ENCODE measurements at places on chromosomes 5 and 9.

- no peak for DNase-seq
These were observed 306.2 kb upstream of the ELAVL2 start for GRCh38 chr9:24132244-24132643.

- DNase-seq = no peak
These were observed 27.6 kb downstream of the MRPS27 start for GRCh38 chr5:72292411-72292810.

DNA sequence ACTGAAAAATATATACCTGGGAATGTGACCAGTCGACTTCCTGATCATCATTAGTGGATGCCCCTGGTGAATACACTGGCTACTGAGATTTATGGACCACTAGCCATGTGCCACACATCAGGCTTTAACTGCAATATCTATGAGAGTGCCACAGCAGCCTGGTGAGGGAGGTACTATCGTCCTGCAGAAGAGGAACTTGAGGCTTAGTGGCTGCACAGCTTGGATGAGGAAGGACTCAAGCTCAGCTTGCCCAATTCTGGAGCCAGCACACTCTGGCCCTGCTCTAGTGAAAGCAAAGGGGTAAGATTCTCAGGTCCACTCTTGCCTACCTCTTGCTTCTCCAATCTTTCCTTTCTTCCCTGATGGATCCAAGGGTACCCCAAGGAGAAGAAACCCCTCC is 129.3 kb downstream of the ENTREP1 start:
- DNase-seq = no peak

- no peak for DNase-seq
These were observed 128.3 kb upstream of the HAPLN1 start for GRCh38 chr5:83848941-83849340.

DNA sequence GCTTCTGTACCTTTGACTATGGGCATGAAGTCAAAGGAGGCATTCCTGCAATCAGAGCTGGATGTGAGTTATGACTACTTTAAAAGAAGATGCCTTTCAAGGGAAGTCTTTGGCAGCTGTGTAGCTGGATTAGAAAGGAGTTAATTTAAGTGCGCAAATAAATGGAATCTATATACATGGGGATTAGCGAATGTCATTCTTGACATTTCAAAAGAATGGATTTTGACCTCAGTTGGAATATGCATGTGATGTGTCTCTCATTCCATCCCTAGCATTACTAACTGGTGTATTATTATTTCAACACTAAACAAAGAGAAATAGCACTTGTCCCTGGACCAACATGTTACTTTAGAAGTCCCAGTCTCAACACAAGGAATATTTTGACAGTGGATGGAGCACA is 359.6 kb upstream of the SLC24A2 start:
- DNase-seq = no peak

- no peak for DNase-seq
These were observed 295.5 kb upstream of the SMC2 start for GRCh38 chr9:103798620-103799019.

DNA sequence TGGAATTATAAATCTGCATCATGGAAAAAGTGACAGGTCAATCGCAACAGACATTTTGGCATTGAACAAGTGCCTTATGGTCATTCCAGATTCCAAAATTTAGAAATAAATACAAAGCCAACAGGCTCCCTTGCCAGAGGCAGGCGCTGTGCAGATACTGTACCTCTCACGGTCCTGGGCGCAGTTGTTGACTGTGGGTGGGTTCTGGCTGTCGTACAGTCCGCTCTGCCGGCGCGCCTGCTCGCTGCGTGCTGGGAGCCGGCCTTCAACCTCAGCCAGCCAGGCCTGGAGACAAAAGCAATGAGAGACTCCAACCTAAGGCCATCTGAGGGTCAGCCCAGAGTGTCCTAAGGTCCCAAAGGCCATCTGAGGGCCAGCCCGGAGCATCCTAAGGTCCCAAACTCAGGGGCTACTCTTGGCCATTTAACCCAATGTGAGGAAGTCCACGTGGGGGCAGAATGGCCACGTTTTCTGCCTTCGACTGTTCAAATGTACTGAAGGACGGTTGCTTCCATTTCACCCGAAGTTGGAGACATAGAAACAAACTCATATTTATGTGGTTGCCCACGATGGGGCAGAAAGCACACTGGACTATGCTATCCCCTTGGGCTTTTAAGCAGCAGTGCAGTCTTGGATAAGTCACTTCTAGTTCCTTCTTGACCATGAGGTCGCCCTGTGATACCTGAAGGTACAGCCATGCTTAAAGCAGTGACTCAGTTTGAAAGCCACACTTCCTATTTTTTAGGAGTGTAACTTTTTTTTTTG is 65.2 kb downstream of the USP20 start:
- DNase-seq = no peak

- no peak for DNase-seq
These were observed 68.8 kb upstream of the ABL1 start for GRCh38 chr9:130766021-130766926.

DNA sequence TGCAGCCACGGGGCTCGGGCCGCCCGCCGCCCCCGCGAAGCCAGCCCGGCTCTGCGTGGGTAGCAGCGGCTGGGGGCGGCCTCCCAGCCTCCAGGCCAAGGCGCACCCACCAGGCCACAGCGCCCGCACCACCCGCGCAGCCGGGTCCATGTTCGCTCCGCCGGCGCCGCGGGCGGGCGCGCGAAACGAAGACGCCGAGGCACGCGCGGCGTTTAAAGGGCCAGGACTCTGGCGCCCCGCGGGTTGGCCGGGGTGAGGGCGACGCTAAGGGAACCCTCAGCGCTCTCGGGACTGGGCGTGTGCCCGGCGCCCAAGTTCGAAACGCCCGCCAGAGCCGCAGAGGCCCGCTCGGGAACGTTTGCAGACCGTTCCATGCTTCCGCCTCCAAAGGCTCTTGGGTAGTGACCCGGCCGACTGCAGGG is at the start of gene PTGES2:
Gene PTGES2, minus strand, starts transcription at position 162 of the 422 bp plus-strand sequence. Its CDS starts 12 bp downstream, at position 150.
- DNase-seq = peak; percentile 41

DNA sequence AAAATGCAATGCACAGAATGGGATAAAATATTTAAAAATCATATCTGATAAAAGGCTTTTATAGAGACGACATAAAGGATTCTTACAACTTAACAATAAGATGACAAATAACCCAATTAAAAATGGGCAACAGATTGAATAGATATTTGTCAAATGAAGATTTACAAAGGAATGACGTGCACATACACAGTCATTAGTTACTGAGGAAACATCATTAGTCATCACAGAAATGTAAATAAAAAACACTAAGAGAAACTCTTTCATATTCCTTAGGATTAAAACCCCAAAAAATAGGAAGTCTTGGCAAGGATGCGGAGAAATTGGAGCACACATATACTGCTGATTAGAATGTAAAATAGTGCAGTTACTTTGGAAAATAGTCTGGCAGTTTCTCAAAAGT is 1886.0 kb upstream of the CDH6 start:
- DNase-seq = no peak

DNA sequence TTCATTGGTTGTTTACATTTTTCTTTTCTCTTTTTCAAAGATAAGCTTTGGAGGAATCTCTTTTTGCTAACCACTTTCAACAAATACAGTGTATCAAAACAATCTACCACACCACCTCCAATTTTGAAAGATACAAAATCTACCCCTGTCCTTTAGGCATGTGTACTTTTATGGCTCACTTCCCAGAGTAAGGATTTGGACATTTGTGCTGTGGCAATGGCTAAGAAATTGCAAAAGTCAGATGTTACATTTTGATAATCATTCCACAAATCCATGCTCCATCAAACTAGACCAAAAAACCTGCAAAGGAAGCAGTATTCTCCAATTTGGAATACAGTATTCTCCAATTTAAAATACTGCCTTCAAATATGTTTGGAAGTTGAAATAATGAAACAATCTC is 204.9 kb downstream of the MCTP1 start:
- no peak for DNase-seq

DNA sequence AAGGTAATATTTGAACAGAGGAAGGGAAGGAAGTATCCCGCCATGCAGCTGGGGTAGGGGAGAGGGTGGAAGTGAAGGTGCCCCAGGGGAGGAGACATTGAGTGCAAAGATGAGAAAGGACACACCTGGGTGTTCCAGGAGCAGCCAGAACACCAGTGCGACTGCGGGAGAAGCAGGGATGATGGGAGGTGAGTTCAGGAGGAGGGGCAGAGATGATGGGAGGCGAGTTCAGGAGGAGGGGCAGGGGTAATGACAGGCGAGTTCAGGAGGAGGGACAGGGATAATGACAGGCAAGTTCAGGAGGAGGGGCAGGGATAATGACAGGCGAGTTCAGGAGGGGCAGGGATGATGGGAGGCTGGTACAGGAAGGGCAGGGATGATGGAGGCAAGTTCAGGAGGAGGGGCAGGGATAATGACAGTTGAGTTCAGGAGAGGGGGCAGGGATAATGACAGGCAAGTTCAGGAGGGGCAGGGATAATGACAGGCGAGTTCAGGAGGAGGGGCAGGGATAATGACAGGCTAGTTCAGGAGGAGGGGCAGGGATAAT is 17.2 kb upstream of the SPOCK1 start:
- DNase-seq = no peak

- DNase-seq = no peak
These were observed 318.2 kb downstream of the BNC2 start for GRCh38 chr9:16552252-16552651.

GRCh38 chr9:126703002-126703865 is 89.5 kb downstream of the LMX1B start:
- DNase-seq = no peak

GRCh38 chr5:142821034-142821732 is 51.0 kb downstream of the ARHGAP26 start:
- no peak for DNase-seq

- no peak for DNase-seq
These were observed 6.4 kb upstream of the MEF2C start for GRCh38 chr5:88889189-88890069.

- DNase-seq = no peak
These were observed 302.6 kb downstream of the KIF4B start for GRCh38 chr5:155316070-155316714.

GRCh38 chr5:6087576-6087975 is 290.8 kb downstream of the MED10 start:
- no peak for DNase-seq

DNA sequence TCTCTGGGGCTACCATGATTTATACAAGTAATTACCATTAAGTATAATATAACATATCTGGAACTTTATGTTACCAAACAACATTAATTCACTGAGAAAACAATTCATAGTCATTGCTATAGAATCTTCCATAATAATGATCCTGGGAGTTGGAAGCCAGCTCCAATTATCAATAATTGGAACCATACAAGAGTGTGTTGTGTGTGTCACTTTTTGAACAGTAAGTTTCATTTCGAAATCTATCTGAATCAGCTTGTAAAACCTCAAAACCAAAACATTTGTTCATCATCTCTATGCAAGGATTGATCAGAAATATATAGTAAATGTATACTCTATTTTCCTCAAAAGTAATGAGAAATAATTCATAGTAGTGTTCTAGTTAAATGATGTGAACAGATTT is 348.1 kb downstream of the ARL15 start:
- DNase-seq = no peak

DNA sequence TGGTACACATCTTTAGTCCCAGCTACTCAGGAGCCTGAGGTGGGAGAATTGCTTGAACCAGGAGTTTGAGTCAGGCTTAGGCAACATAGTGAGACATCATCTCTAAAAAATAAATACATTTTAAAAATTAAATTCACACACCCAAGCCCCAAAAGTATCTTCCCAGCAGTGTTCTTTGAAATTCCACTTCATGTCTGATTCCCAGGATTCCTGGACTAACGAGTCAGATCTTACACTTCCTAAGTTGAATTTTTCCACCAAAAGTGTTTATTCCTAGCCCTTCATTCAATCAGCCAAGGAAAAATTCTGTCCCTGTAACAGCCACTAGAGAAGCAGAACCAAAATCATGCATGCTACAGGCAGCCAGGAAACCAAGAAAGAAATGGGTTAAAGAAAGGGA is 970.9 kb downstream of the EFNA5 start:
- DNase-seq = no peak

- DNase-seq = no peak
These were observed 343 bp upstream of the FANCC start for GRCh38 chr9:95317893-95318211.

DNA sequence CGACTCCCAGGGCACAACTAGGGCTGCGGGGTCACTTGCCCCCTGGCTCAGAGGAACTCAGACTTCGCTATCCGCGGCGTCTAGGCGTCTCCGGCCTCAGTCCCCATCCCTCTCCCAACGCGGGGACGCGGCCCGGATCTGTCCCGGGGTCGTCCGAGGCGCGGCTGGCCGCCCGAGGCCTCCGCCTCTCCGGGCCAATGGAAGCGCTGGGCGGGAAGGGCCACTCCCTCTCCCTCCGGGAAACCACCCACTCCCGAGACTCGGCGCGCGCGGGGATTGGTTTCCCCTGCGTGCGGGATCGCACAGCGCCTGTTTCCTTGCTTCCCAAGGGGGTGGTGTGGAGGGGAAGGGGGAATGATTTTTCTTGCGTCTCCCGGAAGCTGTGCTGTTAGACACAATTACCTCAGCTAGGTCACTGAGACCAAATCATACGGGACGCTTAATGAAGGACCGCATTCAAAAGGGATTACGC is 38.3 kb downstream of the NR2F1 start:
- no peak for DNase-seq

- no peak for DNase-seq
These were observed 172.1 kb upstream of the PPP1R2B start for GRCh38 chr5:156677963-156678362.

DNA sequence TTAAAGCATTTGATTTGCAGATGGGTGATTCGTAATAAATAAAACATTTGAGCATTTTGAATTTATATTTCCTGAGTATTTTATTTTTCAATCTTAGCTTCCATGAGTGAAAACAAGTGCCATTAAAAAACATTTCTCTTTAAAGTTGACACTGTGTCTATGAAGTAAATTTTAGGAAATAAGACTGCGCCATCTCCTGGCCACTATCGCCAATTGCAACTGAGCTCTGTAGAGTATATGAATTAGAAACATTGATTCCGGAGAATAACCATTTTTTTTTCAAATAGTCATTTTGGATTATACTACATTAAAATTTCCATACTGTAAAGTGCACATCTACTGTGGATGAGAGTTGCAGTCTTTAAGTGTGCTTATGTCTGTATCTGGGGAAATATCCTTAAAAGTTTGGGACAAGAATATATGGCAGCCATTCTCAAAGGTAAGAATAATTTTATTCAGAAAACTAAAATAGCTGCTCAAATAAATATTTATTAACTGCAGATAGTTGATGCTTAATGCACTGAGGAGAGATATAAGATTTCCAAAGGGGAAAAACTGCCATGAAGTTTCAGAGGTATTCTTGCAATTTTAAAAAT is 5.9 kb downstream of the DMRTA1 start:
- DNase-seq = peak; percentile 24

DNA sequence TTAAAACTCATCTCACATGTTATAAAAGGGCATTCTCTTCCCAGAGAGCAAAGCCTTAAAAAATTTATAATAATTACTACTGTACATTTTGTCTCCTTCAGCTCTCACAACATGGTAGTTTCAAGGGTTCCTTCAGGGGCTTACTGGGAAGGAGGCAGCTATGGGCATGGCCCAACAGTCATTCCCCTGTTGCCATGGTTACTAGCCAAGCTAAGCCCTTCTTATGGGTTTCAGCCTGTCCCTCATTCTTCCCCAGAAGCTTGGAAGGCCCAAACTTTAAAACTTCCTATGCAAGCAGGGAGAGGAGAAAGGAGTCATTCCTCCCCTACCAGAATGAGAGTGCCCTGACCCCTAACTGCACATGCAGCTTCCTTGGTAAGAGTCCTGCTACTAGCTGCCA is 82.2 kb upstream of the CNTLN start:
- DNase-seq = no peak

GRCh38 chr9:133147412-133148198 is 16.1 kb downstream of the GBGT1 start:
- DNase-seq = peak; percentile 64

- no peak for DNase-seq
These were observed 2.6 kb upstream of the DAPK1 start for GRCh38 chr9:87494970-87495471.

- no peak for DNase-seq
These were observed 497.0 kb upstream of the DAP start for GRCh38 chr5:11258001-11258400.

Measured in stimulated activated CD4-positive, alpha-beta T cell treated with anti-CD3 and anti-CD28 coated beads, Interleukin-1b, Interleukin-23, amount 100 ng/mL, for 1 hour (primary cell).